ENCODE measurements at places on chromosomes 11 and 22. TPM values are rescaled to one million over a fixed set of nuclear protein-coding genes. Genes with fewer than 3 reads are reported as not detected.

The ENTHD1 gene
- total RNA-seq: not detected

DNA sequence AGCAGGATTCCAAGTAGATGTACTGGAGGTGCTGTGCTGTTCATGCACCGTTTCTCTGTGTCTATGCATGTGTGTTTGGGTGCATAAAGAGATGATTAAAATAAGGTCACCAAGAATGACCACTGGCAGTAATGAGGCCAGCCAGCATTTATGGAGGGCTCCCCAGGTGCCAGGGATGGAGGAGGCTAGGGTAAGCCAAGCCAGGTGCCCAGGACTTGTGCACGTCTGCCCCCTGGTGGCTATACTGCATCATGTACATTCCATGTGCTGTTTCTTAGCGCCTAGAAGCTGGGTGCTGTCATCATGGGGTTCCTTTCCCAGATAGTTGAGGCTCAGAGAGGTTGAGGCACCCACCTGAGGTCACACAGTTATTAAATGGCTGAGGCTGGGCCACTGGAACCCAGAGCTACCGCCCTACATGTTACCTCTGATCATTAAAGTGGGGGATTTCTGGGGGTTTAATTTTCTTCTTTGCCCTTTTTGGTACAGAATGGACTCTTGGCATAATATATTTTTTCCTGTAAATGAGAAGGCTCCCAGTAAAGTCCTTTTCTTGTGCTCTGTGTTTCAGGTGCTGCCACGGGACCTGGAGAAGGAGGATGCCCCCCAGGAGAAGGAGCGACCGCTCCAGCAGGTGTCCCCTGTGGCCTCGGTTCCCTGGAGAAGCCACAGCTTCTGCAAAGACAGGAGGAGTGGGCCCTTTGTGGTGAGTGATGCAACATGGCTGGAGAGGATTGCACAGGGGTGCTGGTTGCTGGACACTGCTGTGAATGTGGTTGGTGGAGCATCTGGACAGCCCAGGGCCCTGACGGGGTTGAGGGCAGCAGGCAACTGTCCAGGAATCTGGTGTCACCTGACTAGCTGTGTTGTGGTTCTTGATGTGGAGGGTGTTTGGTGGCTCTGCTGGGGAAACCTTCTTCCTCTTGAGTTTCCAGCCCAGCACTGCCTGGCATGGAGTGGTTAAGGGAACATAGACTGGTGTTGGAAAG, 96.4 kb downstream of the KIAA1671 start:
- no peak overlapping the region for H3K4me3 ChIP-seq
- no peak for DNase-seq
- H3K27ac ChIP-seq: no peak overlapping the region
- no peaks in the 10 kb centered on the region for H3K4me1 ChIP-seq
- H3K27me3 ChIP-seq: no peaks in the 10 kb centered on the region

- DNase-seq: no peak
- H3K27me3 ChIP-seq: no peaks in the 10 kb centered on the region
These were observed 12.9 kb downstream of the ZNF74 start for GRCh38 chr22:20406686-20407408.

DNA sequence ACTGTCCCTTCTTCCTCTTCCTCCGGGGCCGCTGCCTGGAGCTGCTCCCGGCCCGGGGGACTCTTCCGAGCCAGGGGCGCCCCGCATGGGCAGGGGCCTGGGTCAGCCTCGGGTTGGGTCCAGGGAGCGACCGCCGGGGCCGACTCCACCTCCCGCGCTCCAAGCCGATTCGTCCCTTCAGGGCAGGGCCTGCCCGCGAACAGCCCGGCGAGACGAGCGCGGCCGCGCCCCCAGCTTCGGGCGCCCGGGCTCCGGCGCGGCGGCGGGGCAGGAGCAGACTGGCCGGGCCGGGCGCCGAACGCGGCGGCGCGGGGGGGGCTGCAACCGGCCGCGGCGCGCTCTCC, at the start of gene LARGE1:
TSS of gene LARGE1 (minus strand) at position 280 of the 344 bp plus-strand sequence.
- DNase-seq: no peak
- H3K27me3 ChIP-seq: no peaks in the 10 kb centered on the region
- H3K27ac ChIP-seq: peak within 1 kb of the TSS; percentile 71
- H3K4me1 ChIP-seq: peaks cover 29% of the 10 kb centered on the region

GRCh38 chr11:96019281-96019680, 95.4 kb upstream of the MTMR2 start:
- H3K4me1 ChIP-seq: no peaks in the 10 kb centered on the region
- H3K36me3 ChIP-seq: no peaks in the 10 kb centered on the region
- H3K27me3 ChIP-seq: no peaks in the 10 kb centered on the region

DNA sequence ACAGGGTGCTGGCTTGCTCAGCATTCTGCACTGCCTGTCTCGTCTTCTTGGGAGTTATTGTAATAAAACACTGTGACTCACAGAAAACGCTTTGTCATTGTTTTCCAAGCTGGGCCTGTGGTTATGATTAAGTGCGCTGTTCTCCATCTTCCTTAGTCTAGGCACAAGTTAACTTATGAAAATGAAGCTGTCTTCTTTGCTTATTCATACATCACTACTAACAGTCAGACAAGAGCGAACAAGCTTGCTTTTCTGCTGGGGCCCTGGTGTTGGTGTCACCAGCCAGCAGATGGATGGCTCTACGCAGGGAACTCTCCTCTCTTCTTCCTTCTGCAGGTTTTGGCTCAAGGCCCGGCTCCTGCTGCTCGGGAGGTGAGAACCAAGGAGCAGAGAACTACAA, 380.1 kb upstream of the SYN3 start:
- H3K4me1 ChIP-seq: peaks cover 6% of the 10 kb centered on the region
- H3K36me3 ChIP-seq: no peaks in the 10 kb centered on the region
- no peak for DNase-seq
- H3K4me3 ChIP-seq: no peak overlapping the region

The NRXN2 gene
- total RNA-seq: 41.3 TPM

GRCh38 chr11:114130115-114130576, 70.6 kb downstream of the ZBTB16 start:
- no peak for DNase-seq
- peaks cover 93% of the 10 kb centered on the region for H3K4me1 ChIP-seq
- peak overlapping the region; percentile 94 for H3K27ac ChIP-seq
- H3K36me3 ChIP-seq: peaks cover 24% of the 10 kb centered on the region
- peak overlapping the region; percentile 6 for H3K4me3 ChIP-seq

The ARHGAP20 gene
- 3.5 TPM for total RNA-seq

The HBG1 gene
- not detected for total RNA-seq

- peaks cover 60% of the 10 kb centered on the region for H3K4me1 ChIP-seq
- no peak overlapping the region for H3K27ac ChIP-seq
- H3K4me3 ChIP-seq: no peak overlapping the region
- peaks cover 6% of the 10 kb centered on the region for H3K36me3 ChIP-seq
- no peaks in the 10 kb centered on the region for H3K27me3 ChIP-seq
These were observed 42.5 kb upstream of the SUSD2 start for GRCh38 chr22:24138649-24139420.

GRCh38 chr11:64298966-64299846, 952 bp upstream of the CATSPERZ start:
- peaks cover 13% of the 10 kb centered on the region for H3K4me1 ChIP-seq
- DNase-seq: no peak

The SPA17 gene
- 6.4 TPM for total RNA-seq

GRCh38 chr11:86021377-86021776, 47.5 kb downstream of the PICALM start:
- no peak overlapping the region for H3K27ac ChIP-seq
- no peak overlapping the region for H3K4me3 ChIP-seq
- no peaks in the 10 kb centered on the region for H3K4me1 ChIP-seq

GRCh38 chr22:49368976-49369725, 458.5 kb downstream of the BRD1 start:
- H3K36me3 ChIP-seq: no peaks in the 10 kb centered on the region
- H3K27ac ChIP-seq: no peak overlapping the region
- no peak overlapping the region for H3K4me3 ChIP-seq
- H3K27me3 ChIP-seq: no peaks in the 10 kb centered on the region
- H3K4me1 ChIP-seq: no peaks in the 10 kb centered on the region
- DNase-seq: no peak

The CHRM1 gene
- total RNA-seq: not detected

GRCh38 chr11:87417951-87418350, 380.2 kb downstream of the TMEM135 start:
- no peak overlapping the region for H3K27ac ChIP-seq
- H3K4me3 ChIP-seq: no peak overlapping the region
- H3K36me3 ChIP-seq: no peaks in the 10 kb centered on the region
- no peaks in the 10 kb centered on the region for H3K27me3 ChIP-seq

DNA sequence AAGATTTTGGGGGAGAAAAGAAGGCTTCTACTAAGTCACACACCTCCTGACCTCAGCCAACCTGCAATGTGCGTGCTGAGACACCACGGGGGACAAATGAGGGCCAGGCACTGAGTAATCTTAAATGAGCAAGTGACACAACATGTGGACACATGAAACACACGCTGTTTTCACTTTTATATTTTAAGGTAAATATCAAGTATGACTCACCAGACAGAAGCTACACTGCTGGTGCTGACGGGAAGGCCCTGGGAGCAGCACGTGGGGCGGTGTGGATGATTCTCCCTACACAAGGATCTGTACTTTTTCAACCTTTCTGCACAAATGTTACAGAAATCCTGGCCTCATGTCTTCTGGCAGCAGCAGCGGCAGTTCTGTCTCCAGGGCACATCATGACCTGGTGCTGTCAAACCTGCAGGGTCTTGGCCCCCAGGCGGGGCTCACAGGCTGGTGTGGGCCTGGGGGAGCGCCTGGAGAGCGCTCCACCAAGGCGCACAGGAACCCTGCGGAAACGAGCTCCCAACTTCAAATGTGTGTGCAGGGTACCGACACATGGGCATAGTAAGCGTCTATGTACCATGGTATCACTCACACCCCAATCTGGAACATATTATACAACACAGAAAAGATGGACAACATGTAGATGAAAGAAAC, 61.7 kb downstream of the DGCR2 start:
- H3K27me3 ChIP-seq: no peaks in the 10 kb centered on the region
- H3K27ac ChIP-seq: no peak overlapping the region
- no peaks in the 10 kb centered on the region for H3K4me1 ChIP-seq
- peaks cover 55% of the 10 kb centered on the region for H3K36me3 ChIP-seq

GRCh38 chr11:19294444-19294843, 53.7 kb upstream of the E2F8 start:
- no peaks in the 10 kb centered on the region for H3K36me3 ChIP-seq
- no peaks in the 10 kb centered on the region for H3K4me1 ChIP-seq
- no peak for DNase-seq
- H3K27me3 ChIP-seq: no peaks in the 10 kb centered on the region
- H3K27ac ChIP-seq: no peak overlapping the region
- H3K4me3 ChIP-seq: no peak overlapping the region

DNA sequence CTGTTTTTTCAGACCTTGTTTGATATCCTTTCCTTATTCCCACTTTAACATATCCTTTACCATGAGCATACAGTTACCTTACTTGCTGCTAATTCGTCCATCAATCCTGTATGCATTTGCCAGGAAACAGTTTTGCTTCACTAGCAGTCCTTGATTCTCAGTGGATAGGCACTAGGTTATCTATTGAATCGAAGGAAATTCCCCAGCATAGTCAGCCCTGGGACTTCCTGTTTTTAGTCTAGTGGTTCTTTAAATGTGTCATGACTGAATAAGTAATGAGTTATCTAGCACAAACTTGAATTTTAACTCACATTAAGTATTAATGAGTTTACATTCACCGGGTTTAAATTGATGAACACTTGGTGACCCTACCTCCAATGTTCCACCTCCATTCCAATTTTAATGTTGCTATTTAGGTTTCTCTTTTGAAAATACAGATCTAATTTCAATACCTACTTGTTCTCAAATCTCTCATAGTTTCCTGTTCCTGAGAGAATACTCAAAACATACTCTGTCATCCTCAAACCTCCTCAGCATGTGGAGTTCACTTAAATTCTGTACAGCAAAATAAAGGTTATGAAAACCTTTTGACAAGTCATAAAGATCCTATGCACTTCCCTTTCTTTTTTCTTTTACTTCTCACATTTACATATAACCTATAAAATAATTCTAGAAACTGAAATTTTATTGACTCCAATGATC, 1375.1 kb upstream of the TENM4 start:
- no peaks in the 10 kb centered on the region for H3K4me1 ChIP-seq
- H3K27ac ChIP-seq: no peak overlapping the region
- no peaks in the 10 kb centered on the region for H3K27me3 ChIP-seq
- DNase-seq: no peak
- H3K36me3 ChIP-seq: no peaks in the 10 kb centered on the region

The OR52A1 gene
- not detected for total RNA-seq

- H3K4me1 ChIP-seq: peaks cover 14% of the 10 kb centered on the region
- no peak for DNase-seq
- H3K36me3 ChIP-seq: no peaks in the 10 kb centered on the region
These were observed 65.3 kb downstream of the WNT11 start for GRCh38 chr11:76140912-76141574.

- peaks cover 4% of the 10 kb centered on the region for H3K4me1 ChIP-seq
- H3K27me3 ChIP-seq: no peaks in the 10 kb centered on the region
- DNase-seq: no peak
- peak overlapping the region; percentile 98 for H3K27ac ChIP-seq
- no peaks in the 10 kb centered on the region for H3K36me3 ChIP-seq
These were observed 1.1 kb upstream of the SERGEF start for GRCh38 chr11:18013790-18014507.
